ENCODE measurements at places on chromosomes 7 and 10. TPM values are rescaled to one million over a fixed set of nuclear protein-coding genes. Genes with fewer than 3 reads are reported as not detected.
A peak's percentile ranks its signal among the peaks of the same experiment; 100 is the strongest.

Gene SLC18A3
- not detected for total RNA-seq

GRCh38 chr7:47621979-47622561 lies 40.2 kb upstream of the TNS3 start:
- H3K27me3 ChIP-seq = no peaks in the 10 kb centered on the region
- no peak overlapping the region for H3K27ac ChIP-seq
- H3K4me3 ChIP-seq = no peak overlapping the region

GRCh38 chr10:92760609-92761008 lies 70.9 kb downstream of the HHEX start:
- DNase-seq = no peak
- no peak overlapping the region for H3K27ac ChIP-seq
- peaks cover 14% of the 10 kb centered on the region for H3K4me1 ChIP-seq
- H3K4me3 ChIP-seq = no peak overlapping the region
- no peaks in the 10 kb centered on the region for H3K36me3 ChIP-seq

- no peaks in the 10 kb centered on the region for H3K36me3 ChIP-seq
- no peaks in the 10 kb centered on the region for H3K27me3 ChIP-seq
- DNase-seq = no peak
- peaks cover 6% of the 10 kb centered on the region for H3K4me1 ChIP-seq
- H3K27ac ChIP-seq = no peak overlapping the region
Observed at GRCh38 chr10:15311569-15312280, 59.4 kb downstream of the FAM171A1 start.

GRCh38 chr10:81917666-81918065 lies 42.7 kb downstream of the NRG3 start:
- no peaks in the 10 kb centered on the region for H3K27me3 ChIP-seq
- H3K36me3 ChIP-seq = no peaks in the 10 kb centered on the region
- no peaks in the 10 kb centered on the region for H3K4me1 ChIP-seq

GRCh38 chr7:133081119-133081598 lies 731 bp downstream of the CHCHD3 start:
- peaks cover 23% of the 10 kb centered on the region for H3K4me1 ChIP-seq
- H3K36me3 ChIP-seq = peaks cover 5% of the 10 kb centered on the region
- H3K27ac ChIP-seq = peak overlapping the region; percentile 87
- H3K27me3 ChIP-seq = no peaks in the 10 kb centered on the region
- H3K4me3 ChIP-seq = peak overlapping the region; percentile 90

- no peak for DNase-seq
- no peaks in the 10 kb centered on the region for H3K36me3 ChIP-seq
- H3K4me3 ChIP-seq = no peak overlapping the region
- peaks cover 26% of the 10 kb centered on the region for H3K27me3 ChIP-seq
Observed at GRCh38 chr10:59748834-59749233, 4.4 kb downstream of the MRLN start.

- H3K4me1 ChIP-seq = peaks cover 48% of the 10 kb centered on the region
- peaks cover 9% of the 10 kb centered on the region for H3K36me3 ChIP-seq
- peak overlapping the region; percentile 52 for H3K27ac ChIP-seq
- no peaks in the 10 kb centered on the region for H3K27me3 ChIP-seq
Observed at GRCh38 chr10:14879124-14879927, 660 bp downstream of the SUV39H2 start.

Gene FLNC
- 0.07 TPM for total RNA-seq

DNA sequence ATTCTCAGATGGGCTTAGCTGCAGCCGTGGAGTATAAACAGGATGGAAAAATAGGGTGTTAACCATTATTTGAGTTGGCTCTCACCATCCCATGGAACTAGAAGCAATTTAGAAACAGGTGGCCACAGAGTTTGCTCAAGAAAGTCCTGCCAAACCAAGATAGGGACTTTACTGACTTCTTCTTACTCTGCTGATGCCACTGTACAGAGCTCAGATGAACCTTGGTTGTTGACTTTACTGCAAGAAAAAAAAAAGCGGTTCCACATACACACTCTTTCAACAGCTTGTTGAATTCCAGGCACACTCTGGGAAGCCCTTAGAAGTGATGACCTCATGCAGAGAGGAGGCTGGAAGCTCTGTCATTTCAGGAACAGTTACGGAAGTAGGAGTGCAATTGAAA lies 753.4 kb downstream of the NRG3 start:
- H3K36me3 ChIP-seq = no peaks in the 10 kb centered on the region
- no peak for DNase-seq
- no peaks in the 10 kb centered on the region for H3K27me3 ChIP-seq

GRCh38 chr10:1523221-1523620 lies 214.1 kb downstream of the ADARB2 start:
- no peak overlapping the region for H3K27ac ChIP-seq
- no peaks in the 10 kb centered on the region for H3K36me3 ChIP-seq
- H3K4me1 ChIP-seq = no peaks in the 10 kb centered on the region
- H3K27me3 ChIP-seq = no peaks in the 10 kb centered on the region
- H3K4me3 ChIP-seq = no peak overlapping the region

Gene ABCB1
- 20.1 TPM for total RNA-seq

- peaks cover 26% of the 10 kb centered on the region for H3K4me1 ChIP-seq
- no peak overlapping the region for H3K27ac ChIP-seq
- H3K36me3 ChIP-seq = peaks cover 1% of the 10 kb centered on the region
- H3K4me3 ChIP-seq = no peak overlapping the region
- H3K27me3 ChIP-seq = no peaks in the 10 kb centered on the region
- no peak for DNase-seq
Observed at GRCh38 chr7:152312316-152312715, 123.5 kb downstream of the KMT2C start.

- H3K27me3 ChIP-seq = peaks cover 29% of the 10 kb centered on the region
- H3K4me1 ChIP-seq = peaks cover 9% of the 10 kb centered on the region
- H3K27ac ChIP-seq = no peak overlapping the region
- no peak for DNase-seq
Observed at GRCh38 chr7:30971840-30972563, 8.2 kb downstream of the GHRHR start.

DNA sequence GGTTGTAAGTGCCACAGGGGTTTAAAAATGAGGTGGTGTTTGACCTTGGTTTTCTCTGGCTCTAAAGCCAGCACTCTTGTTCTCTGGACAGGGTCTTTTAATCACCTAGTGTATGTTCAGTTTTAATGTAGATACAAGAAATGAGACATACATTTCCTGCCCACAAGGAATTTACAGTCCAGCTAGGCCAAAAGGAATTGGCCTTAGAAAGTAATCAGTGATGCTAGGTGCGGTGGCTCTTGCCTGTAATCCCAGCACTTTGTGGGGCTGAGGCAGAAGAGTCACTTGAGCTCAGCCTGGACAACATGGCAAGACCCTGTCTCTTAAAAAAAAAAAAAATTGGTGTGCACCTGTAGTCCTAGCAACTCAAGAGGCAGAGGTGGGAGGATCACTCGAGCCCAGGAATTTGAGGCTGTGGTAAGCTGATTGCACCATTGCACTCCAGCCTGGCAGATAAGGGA lies 100.2 kb downstream of the LRMDA start:
- no peak for DNase-seq
- H3K4me1 ChIP-seq = no peaks in the 10 kb centered on the region
- H3K4me3 ChIP-seq = no peak overlapping the region
- H3K27ac ChIP-seq = no peak overlapping the region

DNA sequence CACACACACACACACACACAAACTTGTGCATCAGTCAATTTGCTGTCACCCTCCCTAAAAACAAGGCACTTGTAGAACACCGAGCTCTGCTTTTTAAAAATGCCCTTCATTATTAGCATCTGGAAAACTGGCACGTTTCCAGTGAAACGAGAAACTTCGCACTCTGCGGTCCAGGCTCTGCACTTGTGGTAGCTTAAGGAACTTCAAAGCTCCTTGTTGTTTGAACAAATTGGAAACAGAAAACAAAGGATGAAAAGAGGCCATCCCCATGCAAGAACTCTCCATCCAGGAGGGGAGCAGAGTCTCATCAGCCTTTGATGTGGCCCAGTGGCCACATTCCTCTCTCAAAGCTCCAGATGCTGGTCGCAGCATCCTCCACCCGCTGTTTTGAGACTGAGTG lies 105.1 kb downstream of the C10orf90 start:
- no peak for DNase-seq
- no peak overlapping the region for H3K4me3 ChIP-seq
- H3K36me3 ChIP-seq = no peaks in the 10 kb centered on the region
- no peak overlapping the region for H3K27ac ChIP-seq
- H3K4me1 ChIP-seq = peaks cover 3% of the 10 kb centered on the region
- no peaks in the 10 kb centered on the region for H3K27me3 ChIP-seq

Gene FAM25C
- not detected for total RNA-seq

- H3K4me3 ChIP-seq = no peak overlapping the region
- no peak overlapping the region for H3K27ac ChIP-seq
- peaks cover 54% of the 10 kb centered on the region for H3K27me3 ChIP-seq
- DNase-seq = no peak
Observed at GRCh38 chr10:24469993-24470392, 253.7 kb downstream of the ARHGAP21 start.

DNA sequence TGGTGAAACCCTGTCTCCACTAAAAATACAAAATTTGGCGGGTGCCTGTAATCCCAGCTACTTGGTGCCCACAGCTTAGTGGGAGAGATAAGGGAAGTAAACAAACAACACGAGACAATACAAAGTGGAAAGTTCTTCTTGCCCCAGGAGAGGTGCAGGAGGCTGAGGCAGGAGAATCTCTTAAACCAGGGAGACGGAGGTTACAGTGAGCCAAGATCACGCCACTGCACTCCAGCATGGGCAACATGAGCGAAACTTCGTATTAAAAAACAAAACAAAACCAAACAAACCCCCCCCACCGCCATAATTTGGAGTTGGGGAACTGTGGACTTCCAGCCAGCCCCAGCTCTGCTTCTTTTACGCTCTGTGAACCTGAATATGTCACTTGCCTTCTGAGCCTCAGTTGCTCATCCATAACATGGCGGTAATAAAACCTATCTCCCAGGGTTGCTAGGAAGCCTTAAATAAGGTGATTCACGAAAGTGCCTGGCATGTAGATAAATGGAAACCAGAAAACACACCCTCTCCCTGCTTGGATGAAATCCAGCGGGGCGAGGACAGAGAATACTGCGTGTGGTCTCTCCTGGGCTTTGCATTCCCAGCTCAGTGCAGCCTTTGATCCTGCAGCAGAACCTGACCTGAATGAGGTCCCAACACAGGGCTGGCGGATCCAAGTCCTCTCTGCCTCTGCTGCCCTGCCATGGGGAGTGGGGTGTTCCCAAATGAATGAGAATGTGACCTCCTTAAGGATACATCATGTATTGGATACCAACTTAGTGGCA lies 10.2 kb downstream of the MLXIPL start:
- no peak overlapping the region for H3K4me3 ChIP-seq
- DNase-seq = no peak
- H3K27ac ChIP-seq = no peak overlapping the region
- no peaks in the 10 kb centered on the region for H3K36me3 ChIP-seq
- peaks cover 41% of the 10 kb centered on the region for H3K27me3 ChIP-seq

GRCh38 chr10:76086761-76087639 lies 655.6 kb downstream of the LRMDA start:
- no peak for DNase-seq
- H3K36me3 ChIP-seq = no peaks in the 10 kb centered on the region

Gene COX19
- 20.8 TPM for total RNA-seq

GRCh38 chr7:44061645-44062179 lies 3.7 kb downstream of the PGAM2 start:
- H3K36me3 ChIP-seq = peaks cover 5% of the 10 kb centered on the region
- H3K27me3 ChIP-seq = no peaks in the 10 kb centered on the region
- H3K27ac ChIP-seq = no peak overlapping the region
- no peak overlapping the region for H3K4me3 ChIP-seq

- no peak overlapping the region for H3K27ac ChIP-seq
- DNase-seq = no peak
- H3K4me1 ChIP-seq = no peaks in the 10 kb centered on the region
- no peaks in the 10 kb centered on the region for H3K36me3 ChIP-seq
- no peak overlapping the region for H3K4me3 ChIP-seq
Observed at GRCh38 chr7:30206491-30206890, 71.7 kb downstream of the MTURN start.

DNA sequence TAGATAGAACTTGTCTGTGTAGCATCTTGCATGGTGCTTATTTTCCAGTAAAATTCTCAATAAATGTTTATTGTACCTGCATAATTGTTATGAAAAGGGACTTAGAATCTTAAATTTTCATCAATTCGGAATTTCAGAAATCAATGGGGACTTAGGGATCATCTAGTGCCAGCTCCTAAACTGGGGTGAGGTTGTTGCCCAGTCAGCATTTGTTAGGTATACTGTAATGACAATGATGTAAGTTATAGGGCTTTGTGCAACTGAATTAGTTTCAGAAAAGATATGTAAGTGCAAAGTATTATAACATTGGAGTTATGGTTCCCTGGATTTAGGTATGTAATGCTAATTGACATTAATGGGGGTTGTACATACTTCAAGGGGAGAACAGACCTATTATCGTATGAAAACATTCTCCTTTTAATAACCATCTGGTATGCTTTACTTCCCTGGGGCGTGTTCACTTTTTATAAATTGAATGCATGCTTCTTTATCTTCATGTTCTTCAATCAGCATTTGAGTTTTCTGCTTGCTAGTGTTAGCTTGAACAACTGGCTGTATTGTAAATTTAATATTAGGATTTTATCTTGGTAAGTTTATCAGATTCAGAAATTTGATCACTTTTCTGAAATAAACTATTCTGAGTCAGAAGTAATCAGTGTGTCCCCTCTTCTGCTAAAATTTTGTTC lies 270.3 kb downstream of the BBS9 start:
- peaks cover 9% of the 10 kb centered on the region for H3K36me3 ChIP-seq
- H3K4me1 ChIP-seq = no peaks in the 10 kb centered on the region
- H3K27ac ChIP-seq = no peak overlapping the region

Gene CASP2
- total RNA-seq = 126 TPM

DNA sequence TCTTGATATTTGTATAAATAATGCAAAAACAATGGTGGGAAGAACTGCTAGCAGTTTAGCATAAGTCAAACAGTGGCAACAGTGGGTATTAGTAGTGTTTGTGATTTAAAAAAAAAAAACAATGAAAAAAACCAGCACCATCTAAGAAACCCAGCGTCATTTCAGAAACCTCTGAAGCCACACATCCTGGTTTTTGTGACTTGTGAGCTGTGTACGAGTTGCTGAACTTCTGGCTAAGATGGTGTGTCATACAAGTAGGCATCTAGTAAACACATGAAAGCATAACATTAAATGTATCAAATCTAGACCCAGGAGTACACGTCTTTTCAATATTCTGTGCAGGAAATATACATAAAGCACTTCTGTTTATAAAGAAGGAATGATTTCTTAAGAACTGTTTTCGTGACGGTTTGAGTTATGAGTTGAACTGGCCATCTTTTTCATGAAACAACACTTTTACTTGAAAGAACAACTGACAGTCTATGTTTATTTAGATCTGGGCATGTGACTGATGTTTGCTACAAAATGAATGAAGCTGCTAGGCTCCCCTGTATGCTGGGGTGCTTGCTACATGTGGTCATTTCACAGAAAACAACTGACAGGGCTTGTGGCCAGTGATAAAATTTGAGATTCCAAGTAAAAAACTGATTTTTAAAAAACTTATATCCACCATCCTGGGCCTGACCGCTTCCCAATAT lies 143.5 kb downstream of the PIP4K2A start:
- H3K27me3 ChIP-seq = no peaks in the 10 kb centered on the region
- peaks cover 18% of the 10 kb centered on the region for H3K36me3 ChIP-seq
- H3K4me1 ChIP-seq = peaks cover 61% of the 10 kb centered on the region
- DNase-seq = peak; percentile 65
- H3K4me3 ChIP-seq = peak overlapping the region; percentile 73
- peak overlapping the region; percentile 97 for H3K27ac ChIP-seq

GRCh38 chr10:101857802-101858476 lies 14.3 kb upstream of the KCNIP2 start:
- H3K27ac ChIP-seq = no peak overlapping the region
- DNase-seq = no peak
- H3K36me3 ChIP-seq = peaks cover 5% of the 10 kb centered on the region
- peaks cover 10% of the 10 kb centered on the region for H3K4me1 ChIP-seq

GRCh38 chr7:75915416-75916156 lies 631 bp downstream of the POR start:
- H3K27ac ChIP-seq = peak overlapping the region; percentile 58
- H3K27me3 ChIP-seq = no peaks in the 10 kb centered on the region
- H3K36me3 ChIP-seq = no peaks in the 10 kb centered on the region
- H3K4me1 ChIP-seq = peaks cover 30% of the 10 kb centered on the region
- DNase-seq = peak; percentile 25

Measured in activated T-cell treated with anti-CD3 and anti-CD28 coated beads, Interleukin-2, amount 50 U/mL, for 72 hours (primary cell).